Urinary bladder (tissue), 4 donors: ENCODE measurements at places on chromosomes 2 and 18. TPM values are rescaled to one million over a fixed set of nuclear protein-coding genes. Genes with fewer than 3 reads are reported as not detected.

CEBPZOS gene
- 27.2 TPM for total RNA-seq

C1GALT1C1L gene
- total RNA-seq: 2.2 TPM

SERPINB2 gene
- not detected for total RNA-seq

ADAM17 gene
- 40.0 TPM for total RNA-seq

- no peak for DNase-seq
These were observed 512.9 kb upstream of the ACVR2A start for GRCh38 chr2:147331790-147332419.

- DNase-seq: no peak
These were observed 45.7 kb upstream of the STK17B start for GRCh38 chr2:196217116-196217515.

DNA sequence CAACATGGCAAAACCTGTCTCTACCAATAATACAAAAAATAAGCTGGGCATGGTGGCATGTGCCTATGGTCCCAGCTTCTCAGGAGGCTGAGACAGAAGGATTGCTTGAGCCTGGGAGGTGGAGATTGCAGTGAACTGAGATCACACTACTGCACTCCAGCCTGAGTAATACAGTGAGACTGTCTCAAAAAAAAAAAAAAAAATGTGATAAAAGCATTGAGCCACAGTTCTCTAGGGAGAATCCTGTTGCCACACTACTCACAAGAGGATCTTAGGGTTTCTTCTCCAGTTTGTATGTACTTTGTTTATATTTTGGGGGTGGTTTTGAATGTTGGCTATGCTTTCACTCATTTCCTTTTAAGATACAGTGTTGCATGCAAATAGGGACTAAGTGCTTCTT lies 62.0 kb downstream of the TMEM185B start:
- DNase-seq: no peak

DNA sequence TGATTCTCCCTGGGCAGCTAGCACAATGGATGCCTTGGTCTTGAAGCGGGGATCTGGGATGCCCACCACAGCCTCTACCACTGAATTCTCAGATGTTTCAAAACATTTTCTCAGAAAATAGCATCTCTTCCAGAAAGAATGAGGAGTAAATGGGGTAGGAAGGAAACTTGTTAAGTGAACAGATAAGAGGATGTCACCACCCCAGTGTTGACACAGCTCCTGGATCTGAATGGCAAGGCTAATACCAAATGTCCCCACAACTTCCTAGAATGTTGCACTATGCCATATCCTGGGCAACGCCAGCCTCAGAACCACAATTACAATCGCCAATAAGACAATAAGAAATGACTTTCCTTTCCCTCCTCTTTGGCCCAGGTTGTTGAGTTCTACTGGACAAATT lies 177.2 kb downstream of the BCL11A start:
- DNase-seq: no peak

DNA sequence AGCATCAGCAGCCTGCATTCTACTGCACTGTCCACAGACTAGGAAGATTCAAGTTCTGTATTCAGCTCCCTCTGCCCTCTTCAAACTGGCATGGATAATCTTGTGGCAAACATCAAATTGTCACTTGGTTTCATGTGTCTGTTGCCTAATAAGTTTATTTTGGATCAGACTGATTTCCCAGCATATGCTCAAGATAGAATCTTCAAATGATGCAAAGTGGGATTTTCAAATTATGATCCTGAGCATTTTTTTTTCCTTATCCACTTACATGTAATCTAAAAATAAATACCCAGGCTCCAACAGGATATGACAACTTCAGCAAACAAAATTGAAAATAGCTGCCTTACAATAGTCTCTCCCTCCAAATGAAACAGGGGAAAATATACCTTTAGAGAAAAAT lies 160.9 kb upstream of the VRK2 start:
- no peak for DNase-seq

- no peak for DNase-seq
These were observed 48.6 kb downstream of the LAMA1 start for GRCh38 chr18:7068871-7069590.

GRCh38 chr2:31962757-31963361 lies 47.9 kb downstream of the MEMO1 start:
- DNase-seq: no peak

- DNase-seq: no peak
These were observed 78.3 kb upstream of the HS6ST1 start for GRCh38 chr2:128396946-128397345.

DNA sequence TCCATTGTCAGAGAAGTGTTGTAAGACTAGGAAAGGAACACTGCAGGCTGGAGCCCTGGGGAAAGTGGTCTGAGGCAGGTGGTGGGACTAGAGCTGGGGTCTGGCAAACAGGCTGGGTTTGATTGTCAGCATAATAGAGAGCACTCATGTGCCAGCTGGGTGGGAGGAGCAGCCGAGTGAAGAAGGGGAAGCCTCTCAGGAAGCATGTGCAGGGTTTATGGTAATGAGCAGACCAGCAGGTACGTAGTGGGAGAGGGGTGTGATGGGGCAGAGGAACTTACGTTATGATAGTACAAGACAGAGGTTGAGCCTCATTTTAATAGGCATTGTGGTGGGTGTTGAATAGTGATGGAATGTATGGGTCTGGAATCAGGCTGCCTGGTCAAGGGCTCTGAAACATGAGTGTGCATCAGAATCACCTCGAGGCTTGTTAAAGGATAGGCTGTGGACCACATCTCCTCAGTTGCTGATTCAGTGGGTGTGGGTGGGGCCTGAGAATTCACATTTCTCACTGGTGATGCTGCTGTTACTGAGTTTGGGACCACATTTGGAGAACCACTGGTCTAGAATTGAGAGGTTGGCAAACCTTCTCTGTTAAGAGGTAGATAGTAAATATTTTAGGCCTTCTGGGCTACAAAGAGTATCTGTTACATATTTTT lies 1.7 kb upstream of the MGAT5 start:
- no peak for DNase-seq

- no peak for DNase-seq
These were observed 33.3 kb downstream of the NDUFA10 start for GRCh38 chr2:239991689-239992314.

DNA sequence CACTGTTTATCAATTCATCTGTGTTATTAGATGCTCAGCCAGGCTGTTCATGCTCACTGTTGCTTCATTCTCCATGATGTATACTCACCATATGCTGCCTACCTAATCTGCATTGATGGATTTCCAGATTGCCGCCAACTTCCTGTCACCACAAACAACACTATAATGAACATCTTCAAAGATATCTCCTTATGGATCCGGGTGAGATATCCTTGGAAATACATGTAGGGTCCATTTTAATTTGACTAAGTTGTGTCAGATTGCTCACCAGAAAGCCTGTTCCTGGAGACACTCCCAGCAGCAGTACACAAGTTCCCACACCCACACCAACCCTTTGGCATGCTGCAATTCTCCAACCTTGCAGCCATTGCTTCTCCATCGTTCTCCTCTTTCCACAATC lies 547.5 kb upstream of the TNP1 start:
- DNase-seq: no peak
